ENCODE measurements at places on chromosomes 3 and 15.

- DNase-seq, result no peak
These were observed 107.4 kb upstream of the ACP3 start for GRCh38 chr3:132209855-132210254.

- no peak for DNase-seq
These were observed 43.2 kb upstream of the UBE2E2 start for GRCh38 chr3:23159929-23160328.

- no peak for DNase-seq
These were observed 212.8 kb upstream of the PRICKLE2 start for GRCh38 chr3:64438066-64438465.

DNA sequence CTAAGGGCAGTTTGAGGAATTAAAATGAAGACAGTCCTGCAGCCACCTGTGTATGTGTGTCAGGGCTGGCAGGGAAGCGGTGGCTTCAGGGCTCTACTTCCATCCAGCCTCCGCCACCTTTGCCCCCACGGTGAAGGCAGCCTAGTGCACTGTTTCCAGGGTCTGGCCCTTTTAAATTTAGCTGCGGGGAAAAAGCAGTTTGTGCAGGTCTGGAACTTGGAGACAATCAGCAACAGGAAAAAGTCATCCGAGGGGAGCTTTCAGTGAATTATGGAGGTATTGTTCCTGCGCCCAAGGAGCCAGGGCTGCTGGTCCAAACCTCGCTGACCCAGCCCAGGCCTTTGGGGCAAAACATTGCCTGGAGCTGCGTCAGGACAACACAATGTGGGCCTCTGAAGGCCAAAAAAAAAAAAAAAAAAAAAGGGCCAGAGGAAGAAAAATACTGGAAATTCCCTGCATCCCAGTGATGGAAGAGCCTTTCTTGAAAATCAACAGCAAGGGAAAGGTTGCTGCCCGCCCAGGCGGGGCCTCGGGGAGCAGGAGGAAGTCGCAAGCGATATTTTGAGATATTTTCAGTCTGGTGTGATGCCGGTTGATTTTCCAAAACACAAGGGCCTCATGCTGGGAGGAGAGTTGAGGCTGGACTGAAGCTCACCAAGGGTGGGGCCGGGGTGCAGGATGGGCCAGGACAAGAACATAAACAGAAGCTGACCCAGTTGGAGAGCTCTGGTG is 25.5 kb upstream of the FGD5 start:
- no peak for DNase-seq

DNA sequence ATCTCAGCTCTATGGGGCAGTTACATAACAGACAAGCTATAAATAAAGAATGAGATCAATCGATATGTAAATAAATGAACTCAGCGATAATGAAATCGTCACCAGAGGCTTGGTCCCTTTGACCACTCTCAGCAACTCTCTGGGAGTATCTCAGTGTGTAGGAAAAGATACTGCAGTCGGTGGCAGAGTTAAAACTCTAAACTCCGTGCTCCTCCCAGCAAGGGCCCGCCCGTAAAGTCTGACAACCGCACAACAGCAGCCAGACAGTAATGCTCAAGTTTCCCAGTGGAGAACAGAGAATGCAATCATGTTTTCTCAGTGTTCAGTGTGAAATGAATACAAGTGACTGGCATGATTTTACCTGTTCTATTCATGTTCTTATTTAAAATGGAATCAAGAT is 28.3 kb upstream of the IGF1R start:
- no peak for DNase-seq

DNA sequence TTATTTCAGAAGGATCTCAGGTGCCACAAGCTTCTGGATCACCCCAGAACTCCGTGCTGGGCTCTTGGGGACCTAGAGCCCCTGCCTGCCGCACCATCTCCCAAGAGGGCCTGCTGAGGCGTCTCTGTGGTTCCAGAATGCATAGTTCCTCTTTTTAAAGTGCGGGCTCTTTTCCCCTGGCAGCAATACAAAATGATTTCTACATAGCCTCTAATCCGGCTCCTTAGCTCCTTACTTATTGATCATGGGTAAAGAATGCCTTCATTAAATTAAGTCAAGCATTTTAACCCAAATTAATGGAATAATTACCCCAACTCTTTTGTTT is 121.9 kb downstream of the ATP10A start:
- DNase-seq, result no peak

DNA sequence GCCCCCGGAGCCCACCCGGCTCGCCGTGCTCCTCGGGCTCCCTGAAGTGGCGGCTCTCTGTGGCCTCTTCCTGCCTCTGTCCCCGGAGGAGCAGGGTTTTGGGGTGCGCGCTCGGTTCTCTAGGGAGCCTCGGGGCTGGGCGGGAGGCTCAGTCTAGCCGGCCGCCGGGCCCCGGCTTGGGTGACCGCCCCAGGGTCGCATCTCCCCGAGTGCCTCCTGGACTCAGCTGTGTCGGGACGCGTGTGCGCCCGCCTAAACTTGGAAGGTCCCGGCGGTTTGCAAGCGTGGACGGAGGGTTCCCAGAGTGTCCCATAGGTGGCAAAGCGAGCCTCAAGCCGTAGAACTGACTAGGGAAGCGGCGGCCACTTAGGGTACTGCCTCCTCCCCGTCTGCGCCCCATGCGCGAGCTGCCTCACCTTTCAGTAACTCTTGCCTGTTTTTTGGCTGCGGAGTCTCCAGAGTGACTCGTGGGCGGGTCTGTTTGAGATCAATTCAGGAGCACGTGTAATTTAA is 601 bp downstream of the ACTL6A start:
- DNase-seq, result peak; percentile 25

GRCh38 chr15:64072812-64073211 is 20.8 kb downstream of the CIAO2A start:
- DNase-seq, result no peak

- DNase-seq, result no peak
These were observed 5.0 kb upstream of the UBE2E1 start for GRCh38 chr3:23800731-23801130.

- no peak for DNase-seq
These were observed 203.8 kb downstream of the RPLP1 start for GRCh38 chr15:69656271-69657030.

- no peak for DNase-seq
These were observed 8.3 kb upstream of the DNAJA4 start for GRCh38 chr15:78256044-78256437.

DNA sequence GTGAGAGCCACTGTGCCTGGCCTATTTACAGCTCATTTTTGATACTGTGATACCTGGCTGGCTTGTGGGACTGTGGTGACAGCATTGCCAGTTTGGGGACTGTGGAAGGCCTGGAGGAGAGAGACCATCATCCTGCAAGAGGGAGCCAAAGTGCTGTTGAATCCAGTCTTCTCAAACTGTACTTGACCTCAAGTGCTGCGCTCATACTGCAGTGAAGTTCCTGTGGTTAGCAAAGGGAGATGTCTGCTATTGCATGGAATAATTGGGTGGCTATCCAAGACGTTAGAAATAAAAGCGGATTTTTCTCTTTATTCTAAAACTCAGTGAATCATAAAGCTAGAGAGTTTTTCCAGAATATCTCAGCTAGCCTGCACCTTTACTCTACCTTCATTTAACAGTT is 83.4 kb downstream of the CCK start:
- no peak for DNase-seq

GRCh38 chr3:78957456-78957855 is 810.3 kb downstream of the ROBO1 start:
- DNase-seq, result no peak

GRCh38 chr3:64972793-64973192 is 285.0 kb upstream of the ADAMTS9 start:
- no peak for DNase-seq

DNA sequence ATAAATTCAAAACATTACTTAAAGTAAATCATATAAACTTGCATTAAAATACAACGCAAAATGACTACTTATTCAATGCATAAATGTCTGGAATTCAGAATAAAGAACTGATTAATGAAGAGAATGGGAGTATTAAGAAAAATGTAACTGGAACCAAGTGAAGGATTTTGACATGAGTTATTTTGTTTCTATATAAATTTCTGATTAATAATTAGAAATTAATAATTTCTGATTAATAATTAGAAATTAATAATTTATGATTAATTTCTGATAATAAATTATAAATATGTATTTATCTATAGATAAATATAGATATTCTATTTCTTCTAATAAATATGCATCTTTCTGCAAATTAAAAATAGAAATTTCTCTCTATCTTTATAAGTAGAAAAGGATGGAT is 160.0 kb upstream of the STRIT1 start:
- no peak for DNase-seq

GRCh38 chr15:51366920-51367319 is 25.5 kb downstream of the GLDN start:
- DNase-seq, result no peak

GRCh38 chr3:16378920-16379319 is 113.9 kb downstream of the OXNAD1 start:
- no peak for DNase-seq

GRCh38 chr3:14278799-14279625 is 100.4 kb downstream of the LSM3 start:
- DNase-seq, result no peak

- no peak for DNase-seq
These were observed 181.6 kb downstream of the MEGF11 start for GRCh38 chr15:66071921-66072295.

DNA sequence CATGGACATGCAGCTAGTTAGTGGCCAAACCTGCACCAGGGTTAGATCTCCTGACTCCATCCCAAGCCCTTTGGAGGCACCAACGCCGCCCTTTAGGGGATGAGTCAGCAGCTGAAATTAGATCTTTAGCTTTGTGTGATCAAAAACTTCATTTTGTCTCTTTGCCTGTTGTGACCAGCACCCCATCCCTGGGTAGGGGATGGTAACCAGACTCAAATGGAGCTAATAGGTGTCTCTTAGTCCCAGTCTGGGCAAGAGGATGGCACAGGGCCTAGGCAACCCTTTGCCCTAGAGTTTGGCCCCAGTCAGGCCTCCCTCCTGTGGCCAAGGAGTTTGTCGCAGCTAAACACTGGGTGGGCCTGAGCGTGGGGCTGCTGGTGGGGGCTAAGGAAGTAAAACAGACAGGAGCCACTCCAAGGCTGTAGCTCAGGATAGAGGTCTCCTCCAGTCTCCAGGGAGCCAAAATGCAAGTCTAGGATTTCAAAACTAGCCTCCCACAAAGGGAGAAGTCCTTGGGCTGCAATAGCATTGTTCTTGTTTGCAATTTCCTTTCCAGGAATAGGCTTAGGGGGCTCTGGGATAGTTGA is 105.1 kb downstream of the CPN2 start:
- no peak for DNase-seq

DNA sequence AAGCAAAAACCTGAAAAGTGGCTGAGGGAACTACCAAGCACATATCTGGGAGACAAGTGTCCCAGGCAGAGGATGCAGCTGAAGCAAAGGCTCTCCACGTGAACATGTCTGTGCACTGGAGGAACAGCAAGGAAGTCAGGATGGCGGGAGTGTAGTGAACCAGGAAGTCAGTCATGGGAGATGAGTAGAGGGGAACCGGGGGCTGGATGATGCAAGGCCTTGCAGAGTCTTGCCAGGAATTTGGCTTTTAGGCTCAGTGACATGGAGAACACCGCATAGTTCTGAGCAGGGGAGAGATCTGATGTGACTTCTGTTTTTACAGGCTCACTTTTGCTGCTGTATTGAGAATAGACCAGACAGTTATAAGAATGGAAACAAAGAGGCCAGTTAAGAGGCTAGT is 19.0 kb downstream of the C2CD4A start:
- DNase-seq, result no peak

GRCh38 chr3:165883863-165884478 is 46.7 kb upstream of the BCHE start:
- DNase-seq, result no peak

- no peak for DNase-seq
These were observed 91.9 kb downstream of the THSD4 start for GRCh38 chr15:71207141-71207540.

DNA sequence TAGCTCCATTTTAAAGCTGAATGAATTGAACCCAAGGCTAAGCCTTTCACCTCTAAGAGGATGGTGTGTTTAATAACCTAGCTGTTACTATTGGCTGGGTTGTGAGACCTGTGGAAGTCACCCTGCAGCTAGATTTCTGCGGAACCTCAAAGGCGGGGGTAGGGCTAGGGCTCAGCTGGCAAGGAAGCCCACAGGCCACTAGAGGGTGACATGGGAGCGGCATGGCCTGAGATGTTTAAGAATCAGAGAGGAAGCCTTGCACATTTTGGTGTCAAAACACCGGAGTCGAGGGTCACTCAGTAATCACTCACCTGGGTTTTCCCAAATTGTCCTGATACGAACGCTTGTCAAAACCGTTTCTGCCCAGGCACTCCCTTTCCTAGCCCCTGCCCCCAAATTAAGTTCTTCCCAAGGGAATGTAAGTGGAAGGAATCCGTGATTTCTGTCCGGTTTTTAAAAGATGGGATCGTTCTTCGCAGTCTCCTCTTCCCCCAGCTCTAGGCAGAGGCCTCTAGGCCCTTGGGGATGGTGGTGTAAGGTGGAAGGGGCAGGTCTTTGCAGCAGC is 3.8 kb upstream of the ACAD9 start:
- peak; percentile 7 for DNase-seq

- DNase-seq, result no peak
These were observed 494 bp upstream of the NISCH start for GRCh38 chr3:52454938-52455282.

DNA sequence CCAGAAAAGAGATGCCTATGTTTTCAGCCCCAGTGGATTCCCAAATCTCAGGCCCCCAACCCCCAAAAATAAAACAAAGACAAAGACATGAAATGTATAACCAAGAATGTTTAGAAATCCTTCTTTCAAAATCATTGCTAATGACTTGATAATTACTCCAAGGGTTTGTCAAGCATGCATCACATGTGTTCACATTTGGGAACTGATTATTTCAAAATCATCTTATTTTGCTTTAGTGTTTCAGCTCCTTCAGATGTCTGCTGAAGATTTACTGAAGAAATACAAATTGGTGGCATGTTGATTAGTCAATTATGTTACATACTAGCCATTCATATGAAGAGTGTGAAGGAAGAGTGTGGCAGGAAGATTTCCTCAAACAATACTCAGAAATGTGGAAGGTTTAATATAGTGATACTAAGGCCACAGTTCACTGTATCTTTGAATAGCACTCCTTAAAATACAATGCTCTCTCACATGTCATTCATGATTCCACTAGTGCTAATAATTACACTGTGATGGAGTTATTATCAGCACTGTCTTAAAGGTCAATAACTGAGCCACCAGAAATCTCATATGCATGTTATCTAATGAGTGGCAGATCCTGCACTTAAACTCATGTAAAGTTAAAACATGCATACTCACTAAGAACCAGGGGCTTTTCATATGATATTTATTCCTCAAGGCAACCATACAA is 134.5 kb upstream of the TGFBR2 start:
- DNase-seq, result no peak

DNA sequence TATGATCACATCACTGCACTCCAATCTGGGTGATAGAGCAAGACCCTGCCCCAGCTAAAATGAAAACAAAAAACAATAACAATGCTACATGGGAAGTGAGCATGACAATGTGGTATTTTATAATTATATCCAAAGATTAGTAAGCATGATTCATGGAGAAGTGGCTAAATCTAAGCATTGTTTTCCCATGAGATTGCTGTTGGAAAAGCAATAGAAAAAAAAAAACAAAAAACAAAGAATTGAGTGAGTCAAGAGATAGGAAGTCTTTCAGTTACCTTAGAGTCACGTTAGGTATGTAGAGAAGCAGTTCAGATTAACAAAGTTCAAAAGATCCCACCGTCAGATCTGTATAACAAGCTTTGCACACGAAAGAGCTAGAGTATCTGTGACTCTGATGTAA is 210.3 kb upstream of the CNTN6 start:
- DNase-seq, result no peak
